Uterus (tissue), 4 donors: ENCODE measurements at places on chromosomes 3 and 15.

GRCh38 chr3:34111361-34111760 is 312.9 kb downstream of the PDCD6IP start:
- H3K27ac ChIP-seq: no peak overlapping the region
- H3K4me1 ChIP-seq: no peaks in the 10 kb centered on the region
- H3K36me3 ChIP-seq: no peaks in the 10 kb centered on the region
- DNase-seq: no peak

- H3K4me1 ChIP-seq: no peaks in the 10 kb centered on the region
- H3K36me3 ChIP-seq: no peaks in the 10 kb centered on the region
- H3K27ac ChIP-seq: no peak overlapping the region
- peak; percentile 75 for DNase-seq
Measured at GRCh38 chr3:54951405-54951804, 23.5 kb upstream of the LRTM1 start.

GRCh38 chr3:54165865-54166264 is 43.5 kb downstream of the CACNA2D3 start:
- no peak overlapping the region for H3K4me3 ChIP-seq
- no peaks in the 10 kb centered on the region for H3K27me3 ChIP-seq
- no peaks in the 10 kb centered on the region for H3K4me1 ChIP-seq
- no peaks in the 10 kb centered on the region for H3K36me3 ChIP-seq
- H3K27ac ChIP-seq: no peak overlapping the region
- no peak for DNase-seq

DNA sequence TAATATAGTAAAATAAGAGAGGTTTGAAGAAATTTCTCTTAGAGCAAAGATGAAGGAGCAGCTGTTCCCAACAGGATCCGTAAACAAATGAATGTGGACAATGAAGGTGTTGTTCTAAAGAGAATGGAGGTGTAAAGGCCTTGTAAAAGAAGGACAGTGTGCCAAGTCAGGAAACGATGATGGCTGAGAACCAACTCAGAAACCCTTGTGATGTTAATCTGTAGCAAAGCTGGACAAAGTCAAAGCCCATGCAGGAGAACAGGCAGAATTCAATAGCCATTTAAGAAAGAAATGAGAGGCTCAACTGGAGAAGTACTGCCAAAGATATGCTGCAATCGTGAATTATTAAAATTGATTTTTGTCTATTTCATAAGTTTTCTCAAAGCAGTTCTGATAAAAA is 192.2 kb downstream of the MBNL1 start:
- H3K4me1 ChIP-seq: peaks cover 4% of the 10 kb centered on the region
- H3K36me3 ChIP-seq: no peaks in the 10 kb centered on the region
- no peak for DNase-seq
- H3K27me3 ChIP-seq: no peaks in the 10 kb centered on the region
- H3K27ac ChIP-seq: peak overlapping the region; percentile 7

DNA sequence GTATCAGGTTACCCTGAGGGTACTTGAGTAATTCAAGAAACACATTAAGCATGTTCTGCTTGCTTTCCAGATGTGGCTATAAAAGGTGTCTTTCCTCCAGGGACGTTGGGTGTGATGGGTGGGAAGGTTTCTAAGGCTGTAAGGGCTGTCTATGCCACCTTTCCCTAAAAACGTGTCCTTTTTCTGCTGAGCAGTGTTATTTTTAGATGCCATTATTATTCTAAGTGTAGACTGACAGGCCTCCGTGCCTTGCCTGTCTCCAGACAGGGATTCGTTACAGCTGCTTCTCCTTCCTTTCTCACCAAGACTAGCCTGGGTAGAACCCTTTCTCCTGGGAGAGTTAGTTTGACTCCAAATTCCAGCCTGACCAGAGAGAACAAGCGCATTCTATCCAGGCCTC is 26.8 kb upstream of the RHO start:
- DNase-seq: no peak
- H3K4me3 ChIP-seq: no peak overlapping the region
- H3K4me1 ChIP-seq: no peaks in the 10 kb centered on the region
- H3K27me3 ChIP-seq: no peaks in the 10 kb centered on the region
- no peaks in the 10 kb centered on the region for H3K36me3 ChIP-seq

DNA sequence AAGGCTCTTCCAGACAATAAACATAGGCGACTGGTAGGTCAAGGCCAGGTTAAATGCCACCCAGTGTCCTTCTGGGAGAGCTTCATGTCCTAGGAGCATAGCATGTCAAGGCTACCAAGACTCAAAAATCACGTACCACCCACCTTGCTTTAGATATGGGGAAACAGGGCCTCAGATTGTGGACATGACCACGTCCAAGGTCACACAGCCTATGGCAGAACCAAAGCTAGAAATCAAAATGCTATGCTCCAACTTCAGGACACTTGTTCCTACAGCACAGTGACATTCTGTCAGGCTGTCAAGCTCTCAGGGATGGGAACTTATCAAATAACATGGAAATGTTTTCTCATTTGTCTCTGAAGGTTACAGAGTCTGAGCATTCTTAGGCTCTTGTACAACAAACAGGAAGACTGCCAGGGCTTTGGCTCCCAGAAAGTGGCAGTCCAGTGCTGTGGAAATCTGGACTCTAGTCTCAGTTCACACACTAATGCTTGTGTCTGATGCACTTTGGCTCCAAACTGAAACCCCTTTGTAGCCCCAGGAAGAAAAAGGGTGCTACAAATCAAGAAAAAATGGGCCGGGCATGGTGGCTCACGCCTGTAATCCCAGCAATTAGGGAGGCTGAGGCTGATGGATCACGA is 170.4 kb upstream of the LPP start:
- H3K36me3 ChIP-seq: no peaks in the 10 kb centered on the region
- H3K4me3 ChIP-seq: no peak overlapping the region
- no peak for DNase-seq
- H3K27me3 ChIP-seq: no peaks in the 10 kb centered on the region
- H3K4me1 ChIP-seq: no peaks in the 10 kb centered on the region
- no peak overlapping the region for H3K27ac ChIP-seq

GRCh38 chr3:178353006-178353694 is 183.1 kb upstream of the KCNMB2 start:
- H3K4me1 ChIP-seq: no peaks in the 10 kb centered on the region
- no peak overlapping the region for H3K4me3 ChIP-seq
- no peak for DNase-seq
- no peaks in the 10 kb centered on the region for H3K27me3 ChIP-seq
- no peaks in the 10 kb centered on the region for H3K36me3 ChIP-seq
- no peak overlapping the region for H3K27ac ChIP-seq
